Activated T-cell treated with anti-CD3 and anti-CD28 coated beads, Interleukin-2, amount 50 U/mL, for 48 hours (primary cell): ENCODE measurements at places on chromosomes 2 and 18.

- DNase-seq, result no peak
Measured at GRCh38 chr2:169080250-169081069, 11.1 kb downstream of the DHRS9 start.

GRCh38 chr2:66733364-66733999 is 298.6 kb downstream of the MEIS1 start:
- DNase-seq, result no peak

GRCh38 chr2:25673300-25674076 is at the start of gene DTNB:
DTNB (minus strand) TSS chr2:25673577; CDS start chr2:25652660, 20,917 bp downstream.
- peak; percentile 82 for DNase-seq

DNA sequence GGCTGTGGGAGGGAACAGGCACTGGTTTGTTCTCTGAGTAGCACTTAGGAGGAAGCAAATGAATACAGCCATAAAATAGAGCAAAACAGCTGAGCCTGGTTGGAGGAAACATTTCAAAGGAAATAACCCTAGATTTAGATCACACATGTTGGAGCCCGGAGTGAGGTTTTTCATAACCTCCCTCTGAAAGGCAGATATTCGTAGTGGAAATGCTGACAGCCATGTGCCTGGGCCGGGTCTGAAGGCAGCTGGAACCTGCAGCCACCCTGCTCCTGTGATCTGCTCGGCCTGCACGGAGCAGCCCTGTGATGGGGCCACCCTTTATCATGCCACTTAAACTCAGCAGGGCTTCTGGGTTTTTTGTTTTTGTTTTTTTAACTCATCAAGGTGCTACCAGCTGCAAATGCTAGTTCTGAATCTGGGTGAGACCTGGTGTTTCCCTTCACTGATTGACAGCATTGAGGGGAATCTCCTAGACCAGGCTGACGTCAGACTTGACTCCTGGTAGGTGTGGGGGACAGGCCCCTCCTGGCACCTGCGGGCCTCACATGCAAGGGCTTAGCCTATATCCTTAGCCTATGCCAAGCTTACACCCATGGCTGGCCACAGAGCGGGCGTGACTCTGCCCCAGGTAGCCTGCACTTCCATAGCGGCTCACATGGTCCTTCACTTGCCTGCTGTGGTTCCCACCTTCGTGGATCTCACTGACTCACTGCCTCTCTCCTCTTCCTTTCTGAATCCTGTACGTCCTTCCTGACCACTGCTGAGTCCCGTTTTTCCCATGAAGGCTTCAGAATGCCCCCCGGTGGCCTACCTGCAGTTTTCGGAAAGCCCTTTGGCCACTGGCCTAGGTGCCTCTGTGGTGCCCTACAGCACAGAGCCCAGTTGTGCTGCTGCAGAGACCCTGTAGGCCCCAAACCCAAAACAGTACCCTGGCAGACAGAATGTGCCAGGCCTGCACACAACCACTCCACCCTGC is 217.3 kb downstream of the SEPTIN10 start:
- no peak for DNase-seq

DNA sequence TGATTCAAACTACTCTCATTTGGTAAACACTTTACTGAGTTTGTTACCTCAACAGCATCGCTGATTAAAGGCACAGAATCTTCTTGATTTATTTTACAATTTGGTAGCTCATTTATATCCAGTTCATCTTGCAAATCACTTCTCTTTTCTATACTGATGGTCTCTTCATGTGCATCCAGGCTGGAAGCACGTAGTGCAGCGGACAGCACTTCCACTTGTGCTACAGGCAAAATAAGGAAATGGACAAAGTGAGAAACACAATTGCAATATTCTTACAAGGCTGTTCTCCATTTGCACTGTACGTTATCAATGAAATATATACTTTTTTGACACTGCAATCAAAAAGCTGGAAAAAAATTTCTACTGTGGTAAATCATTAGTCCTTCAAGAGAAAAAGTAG is 51.0 kb downstream of the PPP4R1 start:
- no peak for DNase-seq

DNA sequence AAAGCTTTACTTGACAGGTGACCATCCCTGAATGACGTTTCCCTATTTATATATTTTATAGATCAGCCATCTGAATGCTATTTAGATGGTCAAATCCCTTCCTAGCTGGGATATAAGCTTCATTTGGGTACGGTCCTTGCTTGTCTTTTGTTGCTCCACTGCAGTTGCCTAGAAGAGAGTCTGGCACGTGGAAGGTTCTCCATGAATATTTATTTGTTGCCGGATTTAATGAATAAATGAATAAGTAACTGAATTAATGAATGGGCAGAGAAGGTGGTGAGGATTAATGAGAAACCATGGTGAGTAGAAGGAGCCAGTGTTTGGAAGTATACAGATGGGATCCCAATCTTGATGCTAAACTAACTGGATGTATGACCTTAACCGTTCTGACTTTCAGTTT is 222.1 kb downstream of the LPIN1 start:
- no peak for DNase-seq

- no peak for DNase-seq
Measured at GRCh38 chr2:3151153-3151918, 226.3 kb downstream of the EIPR1 start.

DNA sequence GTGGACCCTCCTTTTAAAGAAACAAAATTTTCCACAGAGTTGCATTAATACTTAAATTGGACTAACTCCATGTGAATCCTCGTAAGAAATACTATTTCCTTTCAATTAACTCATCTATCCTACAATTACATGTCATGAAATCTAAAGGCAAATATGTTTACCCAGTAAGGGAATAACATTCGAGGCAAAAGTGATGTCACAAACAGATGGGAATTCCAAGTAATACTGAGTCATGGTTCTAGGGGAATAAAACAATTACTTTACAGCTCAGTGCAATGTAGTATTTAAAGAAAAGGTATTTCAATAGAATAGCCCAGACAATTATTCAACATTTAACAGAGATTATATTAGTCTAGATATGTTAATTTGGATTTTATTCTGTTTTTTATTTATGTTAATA is 205.8 kb downstream of the ZNF385B start:
- DNase-seq, result no peak

DNA sequence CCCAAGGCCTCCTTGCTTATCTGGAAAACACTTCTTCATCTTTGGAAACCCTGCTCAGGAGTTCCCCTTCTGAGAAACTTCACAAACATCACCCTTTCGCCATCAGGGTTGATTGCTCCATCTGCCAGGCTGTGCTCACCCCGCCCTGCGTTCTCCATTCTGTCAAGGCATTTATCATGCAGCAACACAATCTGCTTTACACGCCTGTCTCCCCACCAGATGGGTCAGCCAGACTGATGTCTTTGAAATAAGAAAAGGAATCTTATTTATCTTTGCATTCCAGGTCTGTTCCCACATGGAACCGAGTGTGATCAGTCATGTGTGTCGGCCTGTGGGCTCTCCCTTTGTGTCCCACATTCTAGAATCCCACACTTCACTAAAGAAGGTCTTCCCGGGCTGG is 110.0 kb upstream of the ARL4C start:
- no peak for DNase-seq
